Fibroblast of the aortic adventitia (primary cell): ENCODE measurements at places on chromosomes 11 and 22. TPM values are rescaled to one million over a fixed set of nuclear protein-coding genes. Genes with fewer than 3 reads are reported as not detected.

OR10G4 gene
- not detected in 2 replicates for total RNA-seq

CLMP gene
- total RNA-seq, result 187 and 235 TPM in 2 replicates

GAS2L1 gene
- total RNA-seq, result 5.0 and 15.0 TPM in 2 replicates

CST6 gene
- total RNA-seq, result 1.7 TPM in 1 of 2 replicates, not detected in the other

SYT8 gene
- 0.82 TPM in 1 of 2 replicates, not detected in the other for total RNA-seq

JRKL gene
- 8.2 and 10.4 TPM in 2 replicates for total RNA-seq

DEFB131B gene
- total RNA-seq, result not detected in 2 replicates

PNPLA5 gene
- not detected in 2 replicates for total RNA-seq

F2 gene
- total RNA-seq, result not detected in 2 replicates

PAMR1 gene
- 134 and 278 TPM in 2 replicates for total RNA-seq

IFTAP gene
- 43.8 and 63.1 TPM in 2 replicates for total RNA-seq

TRIM48 gene
- not detected in 2 replicates for total RNA-seq

DEUP1 gene
- total RNA-seq, result not detected in 2 replicates

C22orf31 gene
- not detected in 2 replicates for total RNA-seq

IGHMBP2 gene
- 10.8 and 11.0 TPM in 2 replicates for total RNA-seq

GAS2 gene
- 0.90 and 5.8 TPM in 2 replicates for total RNA-seq
